Breast epithelium (tissue), 4 donors: ENCODE measurements at places on chromosomes 11 and 22. TPM values are rescaled to one million over a fixed set of nuclear protein-coding genes. Genes with fewer than 3 reads are reported as not detected.

The ZP1 gene
- total RNA-seq = 0.73 TPM

- no peak for DNase-seq
Observed at GRCh38 chr11:131186629-131187101, 183.8 kb upstream of the NTM start.

DNA sequence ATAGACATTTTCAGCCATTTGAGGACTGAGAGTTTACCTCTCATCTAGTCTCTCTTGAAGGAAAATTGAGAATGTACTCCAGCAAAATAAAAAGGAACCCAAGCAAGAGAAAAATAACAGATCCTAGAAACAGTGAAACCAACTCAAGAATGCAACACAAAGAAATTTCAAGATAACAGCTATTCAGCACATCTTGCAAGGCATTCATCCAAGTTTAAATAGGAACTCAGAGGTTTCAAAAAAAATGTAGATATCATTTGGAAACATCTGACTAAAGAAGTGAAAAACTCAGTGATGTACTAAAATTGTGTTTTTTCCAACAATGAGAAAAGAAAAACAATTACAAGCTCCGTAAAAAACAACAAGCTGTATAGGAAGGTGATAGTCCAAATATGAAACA, 76.4 kb downstream of the TMEM135 start:
- no peak for DNase-seq

DNA sequence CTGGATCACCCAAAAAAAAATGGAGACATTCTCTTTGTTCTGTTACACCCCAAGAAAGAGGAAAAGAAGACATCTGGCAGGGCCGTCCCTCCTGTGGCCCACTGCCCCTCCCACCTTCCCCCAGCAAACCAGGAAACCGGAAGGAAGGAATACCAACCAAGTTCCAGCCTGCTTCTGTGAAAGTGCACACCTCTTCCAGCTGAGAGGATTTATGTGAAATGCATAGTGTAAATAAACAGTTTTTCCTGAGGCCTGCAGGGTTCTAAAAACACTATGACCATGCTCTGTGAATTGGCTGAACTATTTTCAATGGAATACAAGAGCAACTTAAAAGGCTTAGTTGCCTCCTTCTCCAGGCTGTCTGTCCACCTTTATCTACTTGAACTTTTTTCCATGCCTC, 50.0 kb upstream of the CHST1 start:
- DNase-seq = no peak

- no peak for DNase-seq
Observed at GRCh38 chr22:42608823-42609361, 5.8 kb downstream of the POLDIP3 start.

DNA sequence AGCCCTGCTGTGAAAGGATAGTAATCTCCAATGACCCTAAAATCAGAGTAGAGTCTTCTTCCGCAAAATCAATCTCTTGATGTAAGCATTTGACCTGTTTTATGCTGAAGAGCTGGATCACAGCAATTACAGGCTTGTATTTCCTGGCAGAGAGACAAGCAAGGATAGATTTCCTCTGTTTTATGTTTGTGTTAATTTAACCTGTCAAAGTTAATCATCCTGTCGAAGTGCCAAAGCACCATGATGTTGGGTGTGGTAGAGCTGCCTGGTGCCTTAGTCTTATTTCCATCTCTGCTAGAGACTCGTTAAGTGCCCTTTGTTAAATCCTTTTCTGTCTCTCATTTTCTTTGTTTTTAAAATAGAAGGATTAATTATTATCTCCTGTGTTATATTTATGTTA, 248.1 kb downstream of the CNTN5 start:
- no peak for DNase-seq

DNA sequence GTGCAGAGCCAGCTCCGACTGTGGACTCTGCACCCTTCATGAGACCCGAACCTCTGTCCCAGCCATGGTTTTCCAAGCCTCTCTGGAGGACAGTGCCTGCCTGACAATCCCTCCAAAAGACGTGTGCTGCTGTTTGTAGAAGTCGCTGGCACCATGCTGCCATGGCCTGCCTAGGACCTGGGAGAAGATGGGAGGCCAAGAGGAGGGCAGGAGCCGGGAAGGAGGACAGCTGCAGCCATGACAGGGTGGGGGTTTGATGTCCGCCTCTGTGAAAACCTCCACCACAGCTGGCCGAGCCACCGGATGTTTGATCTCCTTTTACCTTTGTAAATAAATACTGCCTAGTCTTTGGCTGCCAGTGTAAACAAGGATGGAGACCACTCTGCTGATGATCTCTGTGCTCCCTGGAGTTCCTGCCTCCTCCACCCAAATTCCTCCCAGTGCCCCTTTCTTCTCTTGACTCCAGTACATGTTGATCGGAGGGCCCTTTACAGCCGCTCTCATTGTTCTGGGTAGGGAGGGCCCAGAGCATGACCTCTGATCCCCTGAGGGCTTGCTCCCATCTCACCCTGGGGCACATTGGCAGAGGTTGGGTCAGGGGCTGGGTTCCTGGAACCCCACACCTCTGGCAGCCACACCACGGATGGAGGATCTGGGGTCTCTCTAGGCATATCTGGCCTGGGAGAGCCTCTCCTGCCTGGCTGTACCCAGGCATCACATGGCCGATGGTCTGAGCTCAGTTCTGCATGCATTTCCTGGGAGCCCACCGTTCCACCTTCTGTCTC, 66.9 kb downstream of the BCR start:
- no peak for DNase-seq

DNA sequence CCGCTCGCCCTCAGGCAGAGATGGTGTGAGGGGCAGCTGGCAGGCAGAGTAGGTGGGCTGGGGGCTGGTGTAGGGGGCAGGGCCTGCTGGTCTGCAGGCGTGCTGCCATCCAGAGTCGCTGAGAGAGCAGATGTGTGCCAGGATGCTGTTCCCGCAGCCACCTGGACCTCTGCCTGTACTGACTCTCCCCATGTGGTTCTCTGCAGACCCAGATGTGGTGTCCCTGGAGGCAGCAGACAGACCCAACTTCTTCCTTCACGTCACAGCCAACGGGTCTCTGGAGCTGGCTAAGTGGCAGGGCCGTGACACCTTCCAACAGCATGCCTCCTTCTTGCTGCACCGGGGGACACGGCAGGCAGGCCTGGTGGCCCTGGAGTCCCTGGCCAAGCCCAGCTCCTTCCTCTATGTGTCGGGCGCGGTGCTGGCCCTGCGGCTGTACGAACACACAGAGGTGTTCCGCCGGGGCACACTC, 58.6 kb downstream of the OTOG start:
- DNase-seq = no peak
